A673 (cell line): ENCODE measurements at places on chromosomes 6 and 20. TPM values are rescaled to one million over a fixed set of nuclear protein-coding genes. Genes with fewer than 3 reads are reported as not detected.

TNNC2 gene
- total RNA-seq, result not detected in 2 replicates

SNAP25 gene
- total RNA-seq, result 5.0 and 5.8 TPM in 2 replicates

ACTL10 gene
- total RNA-seq, result 0.39 and 0.47 TPM in 2 replicates

EMILIN3 gene
- 1.7 and 3.1 TPM in 2 replicates for total RNA-seq

SCRT2 gene
- total RNA-seq, result 0.50 and 0.69 TPM in 2 replicates

IDH3B gene
- 135 and 146 TPM in 2 replicates for total RNA-seq

WFDC2 gene
- total RNA-seq, result not detected in 2 replicates

ARMH2 gene
- total RNA-seq, result not detected in 2 replicates

PRSS16 gene
- total RNA-seq, result 0.64 and 0.85 TPM in 2 replicates

HUS1B gene
- total RNA-seq, result 0.88 and 0.92 TPM in 2 replicates

MOXD1 gene
- total RNA-seq, result not detected in 2 replicates

GRCh38 chr6:6699741-6700367 lies 111.3 kb downstream of the LY86 start:
- DNase-seq, result peak; percentile 93

DNA sequence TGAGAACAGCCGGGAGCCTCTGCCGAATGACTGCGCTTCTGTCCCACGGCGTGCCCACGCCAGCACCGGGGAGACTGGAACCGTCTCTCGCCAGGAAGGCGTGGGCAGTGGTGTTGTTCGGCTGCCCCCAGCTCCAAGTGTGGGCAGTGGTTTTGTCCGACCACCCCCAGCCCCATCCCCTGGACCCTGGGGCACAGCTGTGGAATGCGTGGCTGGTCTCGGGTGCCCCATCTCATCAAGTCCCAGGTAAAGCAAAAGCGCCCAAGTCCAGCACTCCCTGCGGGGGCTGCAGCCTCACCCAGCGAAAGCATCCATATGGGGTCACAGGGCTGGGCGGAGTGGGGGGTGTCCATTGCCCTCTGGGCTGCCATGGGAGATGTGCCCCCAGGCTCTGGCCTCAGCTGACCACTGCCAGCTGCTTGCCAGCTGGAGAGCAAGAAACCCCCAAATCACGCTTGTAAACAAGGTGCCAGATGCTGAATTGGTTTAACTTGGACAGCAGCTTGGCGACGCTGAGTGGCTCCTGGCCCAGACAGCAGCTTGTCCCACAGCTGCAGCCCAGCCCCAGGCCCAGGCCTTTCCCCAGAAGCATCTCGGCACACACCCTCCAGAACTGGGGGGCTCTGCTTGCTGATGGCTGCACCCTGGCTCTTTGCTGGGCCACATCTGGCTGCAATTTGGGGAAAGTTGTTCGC lies 4.5 kb downstream of the CABLES2 start:
- no peak for DNase-seq

DNA sequence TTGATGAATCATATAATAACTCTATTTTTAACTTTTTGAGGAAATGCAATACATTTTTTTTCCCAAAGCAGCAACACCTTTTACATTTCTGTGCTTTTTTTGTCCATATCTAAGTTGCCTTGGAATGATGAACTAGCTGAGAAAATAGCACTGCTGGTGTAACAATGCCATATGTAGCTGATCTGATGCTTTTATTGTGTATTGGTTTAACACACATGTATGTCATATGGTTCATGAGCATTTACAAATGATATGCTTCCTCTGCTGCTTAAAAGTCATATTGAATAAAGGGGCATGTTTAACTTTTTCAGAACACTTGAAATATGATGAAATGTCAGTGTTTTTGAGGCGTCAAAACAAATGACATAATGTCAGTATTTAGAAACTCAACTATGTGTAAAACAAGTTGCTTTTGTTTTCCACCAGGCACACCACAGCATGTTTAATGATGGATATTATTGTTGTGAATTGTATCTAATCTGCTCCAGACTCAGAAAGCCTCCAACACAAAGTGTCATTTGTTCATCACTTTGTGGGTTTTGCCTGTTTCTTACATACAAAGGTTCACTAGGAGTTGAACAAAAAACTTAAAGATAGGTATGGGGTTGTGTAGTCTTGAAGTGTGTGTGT lies 775.8 kb upstream of the FLRT3 start:
- no peak for DNase-seq

DNA sequence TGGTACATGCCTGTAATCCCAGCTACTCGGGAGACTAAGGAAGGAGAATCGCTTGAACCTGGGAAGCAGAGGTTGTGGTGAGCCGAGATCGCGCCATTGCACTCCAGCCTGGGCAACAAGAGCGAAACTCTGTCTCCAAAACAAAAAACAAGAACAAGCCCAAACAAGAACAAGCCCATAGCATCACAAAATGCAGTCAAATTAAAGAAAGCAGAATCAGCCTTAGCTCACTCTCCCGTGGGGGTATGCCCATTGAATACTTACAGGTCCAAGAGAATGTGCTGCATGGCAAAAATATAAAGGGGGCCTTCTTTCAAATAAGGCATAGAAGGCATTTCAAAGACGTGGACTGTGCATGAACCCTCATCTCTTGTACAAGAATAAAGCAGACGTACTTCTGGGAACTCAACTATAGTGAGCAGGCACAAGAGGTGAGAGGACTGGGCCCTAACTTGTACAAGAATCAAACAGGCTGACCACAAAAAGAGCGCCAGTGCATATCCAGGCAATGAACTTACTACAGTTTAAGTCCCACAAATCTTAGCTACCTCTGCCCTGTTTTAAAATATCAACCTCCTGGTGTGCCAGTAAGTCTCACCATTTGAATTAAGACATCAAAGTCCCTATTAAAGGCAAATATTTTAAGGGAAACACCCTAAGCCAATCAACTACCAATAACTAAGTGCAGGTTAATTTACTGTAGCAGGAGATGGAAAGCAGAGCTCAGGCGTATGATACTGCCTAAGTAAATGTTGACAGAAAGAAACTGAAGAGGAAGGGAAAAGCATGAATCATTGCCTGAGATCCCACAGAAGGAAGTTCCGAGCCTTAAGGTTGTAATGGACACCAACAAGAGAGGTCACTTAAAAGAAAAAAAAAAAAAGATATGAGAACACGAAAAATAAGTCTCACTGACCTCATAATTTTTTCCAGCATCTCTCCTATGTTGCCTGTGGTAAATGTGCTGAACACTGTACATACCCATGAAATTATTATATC lies 37.4 kb downstream of the TOMM6 start:
- DNase-seq, result no peak

DNA sequence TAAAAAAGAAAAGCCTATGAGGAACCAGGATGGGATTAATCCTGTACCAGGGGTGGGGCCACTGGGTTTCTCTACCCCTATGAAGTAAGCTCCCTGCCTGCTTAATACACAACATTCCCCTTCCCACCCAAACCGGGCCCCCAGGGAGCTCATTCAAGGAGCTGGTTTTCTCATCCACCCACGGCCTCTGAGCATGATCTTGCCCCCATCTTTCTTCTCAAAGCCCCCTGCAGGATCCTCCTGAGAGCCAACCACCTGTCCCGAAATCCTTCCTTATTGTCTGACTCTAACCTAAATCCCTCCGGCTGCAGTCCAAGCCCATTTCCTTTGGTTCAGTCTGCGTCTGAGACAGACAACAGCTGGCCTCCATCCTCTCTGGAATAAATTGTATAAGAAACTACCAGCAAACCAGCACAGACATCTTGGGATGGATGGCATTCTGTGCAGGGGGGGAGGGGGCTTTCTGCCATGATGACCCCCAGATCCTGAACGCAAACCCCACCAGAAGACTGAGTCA lies 21.0 kb downstream of the KCNK5 start:
- DNase-seq, result no peak

GRCh38 chr6:72422171-72422570 lies 199.7 kb upstream of the KCNQ5 start:
- DNase-seq, result no peak

DNA sequence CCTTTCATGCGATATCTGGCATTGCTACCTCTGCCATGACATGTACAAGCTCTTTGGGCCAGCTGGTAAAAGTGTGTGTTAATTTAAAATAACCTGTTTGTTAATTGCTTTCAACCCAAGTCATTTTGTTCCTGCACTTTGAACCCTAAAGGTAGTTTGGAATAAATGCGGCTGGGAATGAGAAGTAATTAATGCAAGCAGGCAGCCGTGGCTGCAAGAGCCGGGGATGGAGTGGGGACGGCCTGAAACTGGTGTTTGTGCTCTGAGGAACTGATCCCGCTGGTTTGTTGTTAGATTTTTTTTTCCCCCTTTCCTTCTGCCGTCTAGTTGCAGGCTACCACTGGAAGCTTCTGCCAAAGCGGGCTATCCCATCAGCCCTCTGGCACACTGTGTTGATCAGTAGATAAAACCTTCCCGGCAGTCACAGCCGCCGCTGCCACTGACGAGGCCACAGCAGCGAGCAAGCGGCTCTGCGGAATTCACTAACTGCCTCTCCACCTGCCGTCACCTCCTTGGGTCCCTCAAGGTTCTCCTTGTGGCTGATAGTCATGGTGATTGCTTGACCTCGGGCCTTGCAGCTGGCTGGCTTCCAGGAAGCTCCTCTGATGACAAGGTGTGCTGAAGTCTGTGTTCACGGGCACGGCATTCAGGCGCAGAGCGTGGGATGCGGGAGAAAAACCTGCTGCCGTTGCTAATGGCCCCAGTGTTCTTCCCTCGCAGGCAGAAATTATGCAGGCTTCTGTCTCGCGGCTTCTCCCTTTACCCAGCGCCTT lies 315.9 kb downstream of the TFAP2A start:
- peak; percentile 41 for DNase-seq

DNA sequence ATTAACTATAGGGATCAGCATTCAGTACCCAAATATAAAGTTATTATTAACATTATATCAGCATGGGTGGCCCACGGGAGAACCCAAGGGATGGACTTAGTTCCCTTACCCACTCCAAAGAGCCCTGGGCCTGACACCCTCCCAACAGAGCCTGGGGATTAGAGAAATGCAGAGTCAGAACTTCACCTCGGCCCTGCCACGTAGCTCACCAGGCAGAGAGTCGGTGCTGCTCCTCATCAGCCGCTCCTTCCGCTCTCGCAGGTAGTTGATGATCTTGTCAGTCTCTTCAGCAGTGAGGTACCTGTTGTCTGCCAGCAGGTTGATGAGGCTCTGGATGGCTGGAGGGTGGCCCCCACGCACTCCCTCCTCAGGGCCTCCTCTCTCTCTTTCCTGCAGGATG lies 26.6 kb downstream of the NCOA5 start:
- no peak for DNase-seq

DNA sequence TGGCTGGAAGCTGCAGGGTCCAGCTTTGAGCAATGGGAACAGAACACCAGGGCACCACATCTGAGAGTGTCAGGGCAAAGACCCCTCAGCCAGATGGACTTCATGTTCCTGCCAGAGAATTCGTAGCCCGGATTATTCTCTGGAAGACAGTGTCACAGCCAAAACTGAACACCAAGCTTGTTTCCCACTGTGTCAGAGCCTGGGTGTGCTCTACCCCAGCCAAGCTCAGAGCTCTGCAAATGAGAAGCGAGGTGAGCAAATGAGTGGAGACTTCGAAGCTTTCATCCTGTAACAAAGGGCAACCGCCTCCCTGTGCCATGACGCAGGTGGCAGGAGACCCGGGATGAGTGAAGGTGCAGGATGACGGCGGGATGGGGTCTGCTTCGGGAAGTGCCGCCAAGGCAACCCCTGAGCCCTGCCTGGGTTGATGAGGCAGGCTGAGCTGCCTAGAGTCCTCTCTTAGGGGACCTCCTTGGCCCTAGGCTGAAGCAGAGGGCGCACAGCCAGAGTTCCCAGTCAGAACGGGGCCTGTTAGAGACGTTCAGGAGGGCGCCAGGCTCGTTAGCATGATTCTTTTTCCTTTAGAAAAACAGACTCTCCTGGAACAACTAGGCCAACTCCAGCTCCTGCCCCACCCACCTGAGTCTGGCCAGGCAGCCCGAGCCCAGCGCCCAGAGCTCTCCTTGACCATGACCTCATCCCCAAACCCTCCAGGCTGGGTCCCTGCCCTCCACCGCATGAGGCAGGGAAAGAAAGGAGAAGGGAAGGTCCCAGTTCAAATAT lies 187.7 kb downstream of the SOD2 start:
- DNase-seq, result no peak

GRCh38 chr6:72551470-72551869 lies 70.4 kb upstream of the KCNQ5 start:
- no peak for DNase-seq

- no peak for DNase-seq
These were observed 145.8 kb downstream of the LCA5 start for GRCh38 chr6:79391480-79391879.

GRCh38 chr6:158290040-158290439 lies 22.2 kb upstream of the TULP4 start:
- no peak for DNase-seq
